Naive thymus-derived CD4-positive, alpha-beta T cell (primary cell): ENCODE measurements at places on chromosomes 4 and X. TPM values are rescaled to one million over a fixed set of nuclear protein-coding genes. Genes with fewer than 3 reads are reported as not detected.

The PGAM4 gene
- total RNA-seq: not detected

- peaks cover 10% of the 10 kb centered on the region for H3K4me1 ChIP-seq
- H3K36me3 ChIP-seq: no peaks in the 10 kb centered on the region
- H3K4me3 ChIP-seq: peak overlapping the region; percentile 6
- no peaks in the 10 kb centered on the region for H3K27me3 ChIP-seq
Observed at GRCh38 chr4:108512615-108513505, 107.5 kb upstream of the RPL34 start.

- no peaks in the 10 kb centered on the region for H3K36me3 ChIP-seq
- H3K4me3 ChIP-seq: no peak overlapping the region
- H3K27me3 ChIP-seq: no peaks in the 10 kb centered on the region
- no peak for DNase-seq
- H3K27ac ChIP-seq: no peak overlapping the region
Observed at GRCh38 chr4:126778348-126778747, 854.4 kb upstream of the INTU start.

The SPARCL1 gene
- not detected for total RNA-seq

DNA sequence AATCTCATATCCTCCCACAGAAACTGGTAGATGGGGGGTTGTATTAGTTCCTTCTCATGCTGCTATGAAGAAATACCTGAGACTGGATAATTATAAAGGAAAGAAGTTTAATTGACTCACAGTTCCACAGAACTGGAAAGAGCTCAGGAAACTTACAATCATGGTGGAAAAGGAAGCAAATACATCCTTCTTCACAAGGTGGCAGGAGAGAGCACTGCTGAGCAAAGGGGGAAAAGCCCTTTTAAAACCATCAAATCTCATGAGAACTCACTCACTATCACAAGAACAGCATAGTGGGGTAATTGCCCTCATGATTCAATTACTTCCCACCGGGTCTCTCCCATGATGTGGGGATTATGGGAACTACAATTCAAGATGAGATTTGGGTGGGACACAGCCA, 250.5 kb upstream of the GPRIN3 start:
- H3K36me3 ChIP-seq: no peaks in the 10 kb centered on the region
- no peak for DNase-seq
- no peak overlapping the region for H3K27ac ChIP-seq
- no peaks in the 10 kb centered on the region for H3K27me3 ChIP-seq
- H3K4me3 ChIP-seq: no peak overlapping the region

GRCh38 chrX:150150076-150150779, 211.9 kb upstream of the EOLA2 start:
- H3K4me1 ChIP-seq: no peaks in the 10 kb centered on the region
- H3K27me3 ChIP-seq: no peaks in the 10 kb centered on the region
- no peaks in the 10 kb centered on the region for H3K36me3 ChIP-seq

The GPRASP1 gene
- 70.4 TPM for total RNA-seq

DNA sequence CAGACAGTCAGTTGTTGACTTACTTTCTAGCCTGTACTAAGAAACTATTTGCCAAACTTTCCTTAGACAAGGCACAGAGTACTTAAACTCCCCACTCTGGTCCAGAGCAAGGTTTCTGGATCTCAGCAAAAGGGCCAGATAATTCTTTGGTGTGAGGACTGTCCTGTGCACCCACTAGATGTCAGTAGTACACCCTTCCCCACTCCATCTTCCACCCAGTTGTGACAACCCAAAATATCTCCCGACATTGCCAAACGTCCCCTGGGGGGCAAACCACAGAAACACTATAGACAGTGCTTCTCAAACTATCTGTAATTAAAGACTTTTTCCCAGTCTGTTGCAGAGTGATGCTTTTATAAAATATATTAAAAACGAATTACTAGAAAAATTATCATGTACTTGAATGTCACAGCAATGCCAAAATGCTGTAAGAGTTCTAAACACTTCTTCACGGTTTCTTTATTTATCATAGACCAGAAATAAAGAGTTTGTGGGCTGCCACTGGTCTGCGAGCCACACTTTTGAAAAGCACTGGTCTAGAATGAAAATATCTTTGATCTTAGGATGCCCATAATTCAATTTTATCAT, 203.5 kb downstream of the PRDM5 start:
- H3K27me3 ChIP-seq: no peaks in the 10 kb centered on the region
- H3K36me3 ChIP-seq: no peaks in the 10 kb centered on the region
- H3K4me3 ChIP-seq: no peak overlapping the region
- no peak for DNase-seq

The PPEF1 gene
- 0.57 TPM for total RNA-seq
